ENCODE measurements at places on chromosomes 5 and 9. TPM values are rescaled to one million over a fixed set of nuclear protein-coding genes. Genes with fewer than 3 reads are reported as not detected.

PCDHGC5 gene
- 0.78 TPM for total RNA-seq

NEK6 gene
- total RNA-seq = 16.6 TPM

HAVCR2 gene
- 0.11 TPM for total RNA-seq

PCDHGA9 gene
- total RNA-seq = 1.1 TPM

TMEM167A gene
- total RNA-seq = 164 TPM

KLF9 gene
- total RNA-seq = 0.98 TPM

SHISAL2B gene
- total RNA-seq = 8.6 TPM

ZNF608 gene
- 40.8 TPM for total RNA-seq

TERT gene
- total RNA-seq = 23.1 TPM

SLC25A2 gene
- total RNA-seq = not detected

LRRC19 gene
- not detected for total RNA-seq

HTR4 gene
- total RNA-seq = not detected

DRD1 gene
- total RNA-seq = 0.19 TPM

DNA sequence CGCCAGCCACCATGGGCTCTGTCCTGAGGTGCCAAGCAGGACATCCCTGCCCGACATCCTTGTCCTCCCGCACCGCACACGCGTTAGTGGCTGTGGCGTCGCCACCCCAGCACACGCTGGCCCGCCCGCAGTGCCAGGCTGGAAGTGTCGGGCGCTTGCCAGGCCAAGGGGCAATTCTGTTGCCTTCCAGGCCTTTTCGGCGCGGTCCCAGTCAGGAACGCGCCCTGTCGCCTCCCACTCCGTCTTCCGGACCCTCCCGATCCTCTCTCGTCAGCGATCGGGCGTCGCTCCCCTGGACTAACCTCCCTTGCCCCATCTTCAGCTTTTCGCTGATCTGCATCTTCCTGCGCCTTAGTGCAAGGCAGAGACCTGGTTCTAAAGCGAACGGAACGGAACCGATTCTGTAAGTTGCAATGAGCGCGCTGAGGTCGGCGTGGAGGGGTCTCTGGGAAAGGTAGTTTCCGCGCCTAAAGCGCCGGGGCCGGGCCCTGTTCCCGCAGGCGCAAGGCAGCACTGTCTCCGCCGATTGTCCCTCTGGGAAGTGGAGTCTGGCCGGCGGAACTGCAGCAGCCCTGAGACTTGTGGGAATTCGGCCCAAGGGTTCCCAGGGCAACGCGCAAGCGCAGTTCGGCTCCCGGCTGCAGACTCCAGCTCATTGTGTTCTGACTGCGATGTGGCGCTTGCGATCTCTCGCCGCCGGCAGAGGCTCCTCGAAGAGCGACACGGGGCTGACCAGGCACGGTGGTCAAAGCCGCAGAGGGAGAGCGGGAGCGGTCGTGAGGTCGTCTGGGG, at the start of gene ZNF454:
TSS of gene ZNF454 (plus strand) at position 630 of the 792 bp plus-strand sequence. CDS start 1,594 bp downstream, outside the sequence.
- no peaks in the 10 kb centered on the region for H3K36me3 ChIP-seq
- peak; percentile 48 for DNase-seq
- no peaks in the 10 kb centered on the region for H3K4me1 ChIP-seq
- H3K4me3 ChIP-seq = peak within 1 kb of the TSS; percentile 47
- H3K27ac ChIP-seq = no peak within 1 kb of the TSS

DNA sequence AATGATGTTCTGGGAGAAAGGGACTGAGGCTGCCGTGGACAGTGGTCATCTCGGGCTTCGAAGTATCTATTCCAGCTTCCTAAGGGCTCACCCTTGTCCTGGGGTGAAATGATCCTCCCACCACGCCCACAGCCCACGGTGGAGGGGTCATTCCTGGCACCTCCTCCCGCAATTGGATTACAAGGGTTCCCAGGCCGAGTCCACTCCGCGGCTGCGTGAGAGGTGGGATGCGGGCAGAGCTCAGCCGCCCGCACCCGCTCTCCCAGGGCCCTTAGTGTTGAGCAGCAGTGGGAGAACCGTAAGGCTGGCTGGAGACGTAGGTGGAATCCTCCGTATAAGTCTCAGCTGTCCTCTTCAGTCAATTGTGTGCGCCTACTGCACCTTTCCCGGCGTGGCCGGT, 273.3 kb upstream of the ADAMTS16 start:
- H3K27ac ChIP-seq = no peak overlapping the region
- no peaks in the 10 kb centered on the region for H3K4me1 ChIP-seq
- DNase-seq = no peak
- no peaks in the 10 kb centered on the region for H3K27me3 ChIP-seq

GRCh38 chr5:5532306-5533076, 110.0 kb downstream of the ICE1 start:
- no peak overlapping the region for H3K4me3 ChIP-seq
- H3K27ac ChIP-seq = no peak overlapping the region
- H3K4me1 ChIP-seq = no peaks in the 10 kb centered on the region
- no peaks in the 10 kb centered on the region for H3K27me3 ChIP-seq
- no peaks in the 10 kb centered on the region for H3K36me3 ChIP-seq

GRCh38 chr9:4155221-4156026, 144.4 kb downstream of the GLIS3 start:
- H3K4me1 ChIP-seq = no peaks in the 10 kb centered on the region
- no peak overlapping the region for H3K27ac ChIP-seq
- no peak for DNase-seq

DNA sequence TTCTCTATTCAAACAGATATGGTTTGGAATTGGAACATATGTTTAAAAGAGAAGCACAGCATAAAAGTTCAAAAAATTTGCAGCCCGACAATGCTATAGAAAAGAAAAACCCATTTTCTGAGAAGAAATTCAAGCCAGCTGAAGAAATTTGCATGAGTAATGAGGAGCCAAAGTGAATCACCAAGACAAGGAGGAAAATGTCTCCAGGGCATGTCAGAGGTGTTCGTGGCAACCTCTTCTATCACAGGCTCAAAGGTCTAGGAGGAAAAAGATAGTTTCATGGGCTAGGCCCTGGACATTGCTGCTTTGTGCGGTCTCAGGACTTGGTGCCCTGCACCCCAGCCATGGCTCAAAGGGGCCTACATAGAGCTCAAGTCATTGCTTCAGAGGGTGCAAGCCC, 134.8 kb upstream of the ADAMTS16 start:
- H3K4me3 ChIP-seq = no peak overlapping the region
- no peaks in the 10 kb centered on the region for H3K27me3 ChIP-seq
- H3K36me3 ChIP-seq = no peaks in the 10 kb centered on the region
- H3K4me1 ChIP-seq = no peaks in the 10 kb centered on the region

DNA sequence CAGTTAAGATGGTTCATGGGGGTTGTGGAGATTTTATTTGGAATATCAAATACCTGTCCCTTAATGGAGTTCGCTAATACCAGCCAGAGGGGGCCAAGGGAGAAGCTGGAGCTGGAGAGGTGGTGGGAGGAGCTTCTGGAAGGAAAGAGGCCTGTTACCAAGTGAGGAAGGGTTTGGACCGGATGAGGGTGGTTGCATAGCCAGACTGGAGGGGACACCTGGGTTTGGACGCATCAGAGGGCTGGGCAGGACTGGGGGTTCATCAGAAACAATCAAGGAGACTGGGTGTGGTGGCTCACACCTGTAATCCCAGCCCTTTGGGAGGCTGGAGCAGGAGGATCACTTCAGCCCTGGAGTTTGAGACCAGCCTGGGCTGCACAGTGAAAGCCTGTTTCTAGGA, 111.8 kb upstream of the IER5L start:
- DNase-seq = no peak
- H3K4me3 ChIP-seq = no peak overlapping the region
- no peaks in the 10 kb centered on the region for H3K36me3 ChIP-seq
- H3K27me3 ChIP-seq = no peaks in the 10 kb centered on the region
- no peak overlapping the region for H3K27ac ChIP-seq

DNA sequence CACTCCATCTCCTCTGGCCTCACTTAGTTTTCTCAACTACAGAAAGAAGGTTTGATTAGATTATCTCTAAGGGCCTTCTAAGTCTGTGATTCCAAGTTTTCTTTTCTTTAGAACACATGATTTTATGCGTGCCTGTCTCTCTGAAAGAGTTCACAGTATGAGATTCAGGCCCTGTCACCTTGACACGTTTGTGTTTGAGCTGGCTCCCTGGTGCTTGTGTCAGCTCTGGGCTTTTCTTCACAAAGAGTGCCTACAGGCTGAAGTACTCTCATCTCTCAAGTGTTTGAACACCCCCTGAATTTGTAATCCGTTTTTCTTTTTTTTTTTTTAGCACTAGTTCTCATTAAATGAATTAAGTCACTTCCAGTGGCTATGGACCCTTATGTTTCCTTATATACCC, 306.9 kb upstream of the C9orf72 start:
- DNase-seq = no peak
- H3K27ac ChIP-seq = no peak overlapping the region
- H3K4me3 ChIP-seq = no peak overlapping the region
- H3K27me3 ChIP-seq = no peaks in the 10 kb centered on the region
- no peaks in the 10 kb centered on the region for H3K36me3 ChIP-seq

GRCh38 chr5:66617226-66617861, 21.2 kb downstream of the MAST4 start:
- DNase-seq = no peak
- H3K36me3 ChIP-seq = no peaks in the 10 kb centered on the region
- no peak overlapping the region for H3K27ac ChIP-seq
- no peaks in the 10 kb centered on the region for H3K4me1 ChIP-seq
- H3K27me3 ChIP-seq = no peaks in the 10 kb centered on the region

DNA sequence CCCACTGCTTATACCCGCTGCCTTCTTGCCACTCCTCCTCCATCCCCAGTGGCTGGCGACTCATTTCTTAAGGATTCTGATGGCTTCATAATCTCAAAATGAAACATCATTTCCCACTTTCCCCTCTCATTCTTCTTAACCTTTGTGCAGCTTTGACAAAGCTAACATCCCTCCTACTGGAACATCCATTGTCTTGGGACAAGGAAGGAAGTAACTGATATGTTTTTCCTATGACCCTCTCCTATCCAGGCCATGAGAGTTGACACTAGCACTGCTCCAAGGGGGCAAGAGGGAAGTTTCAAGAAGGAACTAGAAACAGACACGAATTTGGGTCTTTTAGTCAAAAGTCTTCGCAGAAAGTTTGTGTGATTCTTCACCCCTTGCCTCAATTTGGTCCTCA, 71.7 kb upstream of the SNX2 start:
- no peaks in the 10 kb centered on the region for H3K36me3 ChIP-seq
- no peaks in the 10 kb centered on the region for H3K27me3 ChIP-seq
- no peak for DNase-seq
- no peak overlapping the region for H3K27ac ChIP-seq
- H3K4me1 ChIP-seq = no peaks in the 10 kb centered on the region

- no peaks in the 10 kb centered on the region for H3K4me1 ChIP-seq
- no peak overlapping the region for H3K27ac ChIP-seq
- no peaks in the 10 kb centered on the region for H3K27me3 ChIP-seq
- no peaks in the 10 kb centered on the region for H3K36me3 ChIP-seq
- DNase-seq = no peak
Observed at GRCh38 chr5:44987026-44987425, 178.3 kb downstream of the MRPS30 start.

- no peaks in the 10 kb centered on the region for H3K27me3 ChIP-seq
- H3K4me1 ChIP-seq = no peaks in the 10 kb centered on the region
- H3K27ac ChIP-seq = no peak overlapping the region
- DNase-seq = no peak
- no peaks in the 10 kb centered on the region for H3K36me3 ChIP-seq
Observed at GRCh38 chr9:69107771-69108170, 66.3 kb upstream of the TJP2 start.

DNA sequence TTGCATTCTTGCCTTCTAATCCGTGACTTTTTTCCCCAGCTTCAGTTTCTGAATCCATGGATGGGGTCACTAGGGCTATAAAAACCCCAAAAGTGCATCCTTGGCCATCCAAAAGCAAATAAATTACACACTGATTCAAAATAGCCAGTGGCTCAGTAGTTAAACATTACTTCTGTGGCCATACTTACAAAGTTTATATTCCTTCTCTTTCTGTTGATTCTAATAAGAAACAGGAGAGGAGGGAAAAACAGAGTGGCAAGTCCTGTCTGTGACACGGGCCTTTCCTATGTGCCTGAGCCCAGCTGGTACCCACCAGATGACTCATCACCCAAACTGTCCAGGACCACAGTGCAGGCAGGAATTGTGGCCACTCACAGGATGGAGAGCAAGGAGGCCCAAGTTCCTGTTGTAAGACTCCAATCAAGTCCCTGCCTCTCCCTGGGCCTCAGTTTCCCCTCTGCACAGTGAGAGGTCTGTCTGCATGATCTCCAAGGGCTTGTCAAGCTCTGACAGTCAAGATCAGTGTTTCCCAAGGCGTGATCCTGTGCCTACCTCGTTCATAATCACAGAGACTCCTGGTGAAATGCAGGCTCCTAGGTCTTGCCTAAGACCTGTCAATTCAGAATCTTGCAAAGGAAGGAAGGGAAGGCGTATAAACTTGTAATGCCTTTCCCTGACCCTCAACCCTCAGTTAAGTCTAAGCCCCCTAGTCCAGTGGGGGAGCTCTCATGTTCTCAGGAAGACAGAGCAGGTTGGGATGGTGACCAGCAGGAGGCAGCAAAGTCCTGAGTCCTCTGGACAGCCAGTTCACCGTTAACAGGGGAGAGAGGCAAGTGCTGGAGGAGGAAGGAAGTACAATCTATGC, 29.5 kb downstream of the TNIP1 start:
- H3K4me3 ChIP-seq = no peak overlapping the region
- DNase-seq = peak; percentile 88
- H3K27ac ChIP-seq = no peak overlapping the region
- no peaks in the 10 kb centered on the region for H3K27me3 ChIP-seq
- peaks cover 2% of the 10 kb centered on the region for H3K36me3 ChIP-seq

DNA sequence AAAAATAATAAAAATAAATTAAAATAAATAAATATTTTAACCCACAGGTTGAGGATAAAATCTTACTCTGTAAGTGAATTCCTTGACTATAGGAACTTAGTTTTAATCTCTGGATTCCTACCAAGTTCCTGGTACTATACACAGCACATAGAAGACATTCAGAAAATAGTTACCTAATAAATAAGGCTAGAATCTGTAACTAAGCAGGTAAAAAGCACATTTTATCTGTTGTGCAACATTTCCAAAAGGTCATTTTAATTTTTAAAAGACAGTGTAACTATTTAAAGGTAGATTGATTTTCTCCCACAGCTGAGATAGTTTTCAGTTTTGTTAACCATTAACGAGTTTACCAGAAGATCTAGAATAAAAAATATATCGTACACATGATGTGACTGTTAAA, 47.8 kb downstream of the MLANA start:
- H3K27ac ChIP-seq = no peak overlapping the region
- no peak overlapping the region for H3K4me3 ChIP-seq
- no peaks in the 10 kb centered on the region for H3K4me1 ChIP-seq
- H3K36me3 ChIP-seq = no peaks in the 10 kb centered on the region
- DNase-seq = no peak

DNA sequence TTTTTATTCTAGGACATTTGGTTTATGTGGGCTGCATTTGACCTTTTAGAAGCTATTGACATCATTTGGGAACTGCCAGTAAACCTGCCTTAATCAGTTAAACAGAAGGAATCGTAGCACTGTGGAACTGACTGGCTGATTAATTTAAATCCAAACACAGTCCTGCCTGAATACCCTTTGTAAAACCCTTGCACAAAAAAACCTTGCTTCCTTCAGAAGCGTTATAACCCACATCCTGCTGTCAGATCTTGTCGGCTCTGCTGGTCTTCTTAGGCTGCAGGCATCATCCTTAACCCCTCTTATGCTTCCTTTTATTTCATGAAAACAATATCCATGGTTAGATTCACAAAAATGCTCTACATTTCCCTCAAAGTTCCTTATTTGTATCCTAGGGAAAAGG, 46.3 kb downstream of the PAM start:
- H3K4me3 ChIP-seq = no peak overlapping the region
- H3K36me3 ChIP-seq = no peaks in the 10 kb centered on the region
- DNase-seq = no peak
- H3K4me1 ChIP-seq = no peaks in the 10 kb centered on the region
- no peaks in the 10 kb centered on the region for H3K27me3 ChIP-seq
- H3K27ac ChIP-seq = no peak overlapping the region

GRCh38 chr9:87601176-87601575, 103.5 kb downstream of the DAPK1 start:
- H3K4me1 ChIP-seq = peaks cover 6% of the 10 kb centered on the region
- H3K27ac ChIP-seq = peak overlapping the region; percentile 50
- H3K4me3 ChIP-seq = no peak overlapping the region
- H3K36me3 ChIP-seq = peaks cover 5% of the 10 kb centered on the region
- no peaks in the 10 kb centered on the region for H3K27me3 ChIP-seq
- DNase-seq = no peak

All from H1 (cell line).